ENCODE measurements at places on chromosomes 6 and 20.

GRCh38 chr6:159874435-159874834 is 16.4 kb upstream of the MAS1 start:
- DNase-seq = no peak

DNA sequence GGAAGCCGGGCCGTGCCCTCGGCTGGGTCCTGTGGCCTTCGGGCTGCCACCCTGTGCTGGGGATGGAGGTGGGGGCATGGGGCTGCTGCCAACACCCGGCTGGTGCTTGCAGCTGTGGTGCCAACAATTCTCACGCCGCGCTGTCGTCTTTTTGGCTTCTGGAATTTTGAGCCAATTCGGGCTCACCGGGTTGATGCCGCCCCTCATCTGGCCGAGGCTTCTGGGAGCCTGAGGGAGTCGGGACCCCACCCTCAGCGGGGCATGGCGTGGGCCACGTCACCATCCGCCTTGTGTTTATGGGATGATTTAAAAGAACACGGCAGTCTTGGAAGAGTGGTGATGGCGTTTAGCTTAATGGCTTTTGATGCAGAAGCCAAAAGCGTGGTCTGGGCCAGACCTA is 8.7 kb upstream of the NPBWR2 start:
- no peak for DNase-seq

- DNase-seq = no peak
Measured at GRCh38 chr6:56399672-56400263, 152.4 kb upstream of the COL21A1 start.

GRCh38 chr20:20812136-20812535 is 99.7 kb upstream of the RALGAPA2 start:
- DNase-seq = no peak

- DNase-seq = no peak
Measured at GRCh38 chr20:3801299-3801698, 5.2 kb downstream of the CDC25B start.

- DNase-seq = no peak
Measured at GRCh38 chr6:147453361-147453760, 55.1 kb upstream of the SAMD5 start.

- peak; percentile 36 for DNase-seq
Measured at GRCh38 chr20:56715309-56715708, 86.2 kb downstream of the TFAP2C start.

GRCh38 chr6:167652042-167652700 is 174.5 kb upstream of the AFDN start:
- no peak for DNase-seq

- DNase-seq = no peak
Measured at GRCh38 chr20:11457488-11457887, 460.2 kb upstream of the BTBD3 start.

- no peak for DNase-seq
Measured at GRCh38 chr6:88641178-88641903, 322.1 kb downstream of the RNGTT start.

DNA sequence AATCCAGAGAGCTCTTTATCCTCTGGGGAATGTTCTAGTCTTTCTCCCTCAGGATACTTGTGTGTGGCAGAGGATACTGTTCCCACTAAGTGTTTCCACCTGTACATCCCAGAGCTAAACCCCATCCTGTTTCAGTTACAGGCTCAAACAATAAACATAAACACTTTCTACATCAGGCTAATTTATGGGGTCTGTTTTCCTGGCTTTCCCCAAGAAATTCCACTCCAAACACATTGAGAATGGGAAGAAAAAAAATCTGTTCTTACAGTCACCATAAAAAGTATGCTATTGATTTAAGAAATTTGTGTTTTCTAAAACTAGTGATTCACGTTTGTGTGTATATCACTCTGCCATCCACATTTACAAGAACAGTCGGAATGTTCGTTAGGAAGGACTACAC is 293.9 kb upstream of the FOXQ1 start:
- no peak for DNase-seq

DNA sequence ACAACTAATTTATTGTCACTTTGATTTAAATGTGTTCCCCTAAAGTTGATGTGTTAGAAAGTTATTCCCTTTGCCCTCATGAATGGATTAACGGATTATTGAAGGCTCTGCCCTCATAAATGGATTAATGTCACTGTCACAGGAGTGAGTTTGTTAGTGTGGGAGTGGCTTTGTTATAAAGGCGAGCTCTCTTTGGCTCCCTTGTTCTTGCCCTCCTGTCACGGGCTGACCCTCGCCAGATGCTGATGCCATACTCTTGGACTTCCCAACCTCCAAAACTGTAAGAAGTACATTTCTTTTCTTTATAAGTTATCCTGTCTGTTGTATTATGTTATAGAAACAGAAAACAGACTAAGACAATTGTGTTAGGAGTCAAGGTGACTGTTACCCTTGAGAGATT is 22.7 kb upstream of the POPDC3 start:
- DNase-seq = no peak

GRCh38 chr20:31862506-31862905 is 7.8 kb downstream of the DUSP15 start:
- peak; percentile 10 for DNase-seq

DNA sequence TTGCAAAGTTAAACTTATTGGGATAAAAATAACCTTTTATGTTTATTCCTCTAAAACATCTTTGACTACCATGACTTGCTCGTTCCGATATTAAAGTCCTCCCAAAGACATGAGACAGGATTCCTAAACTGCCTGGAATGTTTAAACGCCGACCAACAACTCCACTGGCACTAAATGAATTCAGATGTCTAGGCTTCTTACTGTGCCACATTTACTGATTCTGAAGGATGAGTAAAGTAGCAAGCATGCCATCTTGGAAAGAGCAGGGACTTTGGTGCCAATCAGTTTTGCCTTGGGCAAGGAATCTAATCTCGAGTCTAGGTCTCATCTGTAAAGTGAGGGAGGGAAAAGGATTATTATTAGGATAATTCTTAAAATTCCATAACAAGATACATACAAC is 25.3 kb downstream of the MBOAT1 start:
- DNase-seq = no peak

DNA sequence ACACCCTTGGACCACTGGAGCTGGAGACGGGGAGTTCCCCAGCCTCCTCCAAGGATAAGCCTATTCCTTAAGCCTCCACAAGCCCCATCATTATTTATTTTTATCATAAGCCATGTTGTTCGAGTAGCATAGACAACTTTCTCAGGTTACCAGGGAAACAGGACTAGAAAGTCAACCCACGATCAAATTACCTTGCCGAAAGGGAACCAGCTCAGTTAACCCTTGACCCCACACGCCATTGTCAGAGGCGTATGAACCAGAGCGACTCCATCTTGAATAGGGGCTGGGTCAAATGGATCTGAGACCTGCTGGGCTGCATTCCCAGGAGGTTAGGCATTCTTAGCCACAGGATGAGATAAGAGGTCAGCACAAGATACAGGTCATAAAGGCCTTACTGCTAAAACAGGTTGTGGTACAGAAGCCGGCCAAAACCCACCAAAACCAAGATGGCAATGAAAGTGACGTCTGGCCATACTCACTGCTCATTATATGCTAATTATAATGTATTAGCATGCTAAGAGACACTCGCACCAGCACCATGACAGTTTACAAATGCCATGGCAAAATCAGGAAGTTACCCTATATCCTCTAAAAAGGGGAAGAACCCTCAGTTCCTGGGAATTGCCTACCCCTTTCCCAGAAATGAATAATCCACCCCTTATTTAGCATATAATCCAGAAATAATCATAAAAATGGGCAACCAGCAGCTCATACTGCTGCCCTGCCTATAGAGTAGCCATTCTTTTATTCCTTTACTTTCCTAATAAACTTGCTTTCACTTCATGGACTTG is 22.4 kb downstream of the SYNJ2 start:
- DNase-seq = no peak

DNA sequence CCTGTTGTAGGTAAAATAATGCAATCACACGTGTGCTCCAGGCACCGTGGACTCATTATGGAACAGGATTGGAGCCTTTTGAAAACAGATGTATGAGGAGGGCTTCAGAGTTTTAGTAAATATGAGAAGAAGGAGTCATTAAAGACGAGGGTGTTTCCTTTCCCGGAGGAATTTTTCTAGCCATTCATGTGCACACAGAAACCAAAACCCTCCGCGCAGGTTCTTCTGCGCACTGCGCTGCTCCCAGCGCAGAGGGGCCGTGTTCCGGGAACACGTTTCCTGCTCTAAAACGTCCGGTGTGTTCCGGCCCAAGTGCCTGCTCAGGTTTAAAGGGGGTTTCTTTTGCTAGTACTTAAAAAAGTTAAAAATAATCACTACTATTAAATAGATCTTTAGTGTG is 11.6 kb downstream of the GPR31 start:
- no peak for DNase-seq

DNA sequence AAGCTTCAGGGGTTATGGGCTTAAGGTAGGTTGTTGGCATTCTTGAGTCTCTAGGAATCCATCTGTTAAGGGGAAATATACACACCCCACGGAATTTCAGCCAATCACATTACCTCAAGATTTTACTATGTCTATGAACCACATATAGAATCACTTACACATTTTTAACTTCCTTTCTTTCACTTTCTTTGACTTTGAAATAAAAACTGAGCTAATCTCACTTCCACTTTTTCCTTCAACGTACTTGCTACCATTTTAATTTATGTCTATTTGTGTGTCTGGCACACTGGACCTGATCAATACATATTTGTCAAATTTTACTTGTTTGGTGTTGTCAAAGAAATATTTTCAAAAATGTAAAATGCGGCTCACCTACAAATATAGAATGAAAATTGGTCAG is 545.4 kb upstream of the JAG1 start:
- DNase-seq = no peak

DNA sequence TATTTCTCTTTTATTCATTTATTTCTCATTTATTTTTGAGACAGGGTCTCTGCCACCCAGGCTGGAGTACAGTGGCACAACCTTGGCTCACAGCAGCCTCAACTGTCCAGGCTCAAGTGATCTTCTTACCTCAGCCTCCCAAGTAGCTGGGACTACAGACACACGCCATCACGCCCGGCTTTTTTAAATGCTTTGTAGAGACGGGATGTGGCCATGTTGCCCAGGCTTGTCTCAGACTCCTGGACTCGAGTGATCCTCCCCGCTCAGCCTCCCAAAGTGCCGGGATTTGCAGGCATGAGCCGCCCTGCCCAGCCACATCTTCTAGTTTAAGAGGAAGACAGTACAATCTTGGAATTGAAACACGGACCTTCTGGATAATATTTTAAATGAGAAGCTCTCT is 21.6 kb upstream of the FOXF2 start:
- DNase-seq = no peak

DNA sequence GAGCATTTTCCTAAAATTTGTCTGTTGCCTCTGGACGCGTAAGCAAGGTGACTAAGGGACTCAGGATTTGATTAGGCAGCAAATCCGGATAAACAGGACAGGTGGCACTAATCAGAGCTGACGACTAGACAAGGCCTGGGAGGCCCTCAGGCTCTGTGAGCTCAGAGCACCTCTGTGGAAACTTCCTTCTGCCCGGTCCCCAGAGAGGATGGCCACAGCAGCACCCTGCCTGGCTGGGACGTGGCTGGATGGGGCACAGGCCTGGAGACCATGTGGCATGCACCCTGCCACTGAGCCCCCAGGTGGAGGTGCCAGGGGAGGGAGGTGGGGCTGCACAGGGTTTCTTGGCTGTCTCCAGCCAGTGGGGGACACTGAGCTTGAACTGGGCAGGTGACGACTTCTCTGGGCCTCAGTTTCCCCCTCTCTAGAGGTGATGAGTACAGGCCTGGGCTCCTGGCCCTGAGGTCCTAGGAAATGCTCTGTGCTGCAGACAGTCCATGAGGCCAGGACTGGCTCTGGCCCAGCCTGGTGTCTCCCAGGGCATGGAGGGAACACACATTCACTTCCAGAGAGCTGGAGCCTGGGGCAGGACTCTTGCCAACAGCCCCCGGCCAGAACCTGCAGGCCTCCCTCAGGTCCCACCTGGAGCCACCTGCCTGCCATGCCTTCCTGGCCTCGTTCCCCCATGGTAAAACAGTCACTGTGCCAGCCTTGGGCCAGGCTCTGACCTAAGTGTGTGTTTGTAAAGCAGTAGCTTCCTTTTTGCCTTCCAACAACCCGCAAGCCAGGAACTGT is 39.6 kb upstream of the STX16 start:
- DNase-seq = no peak

- no peak for DNase-seq
Measured at GRCh38 chr20:33812908-33813462, 1.8 kb downstream of the CHMP4B start.

GRCh38 chr6:42071881-42072583 is 21.7 kb downstream of the TAF8 start:
- no peak for DNase-seq

DNA sequence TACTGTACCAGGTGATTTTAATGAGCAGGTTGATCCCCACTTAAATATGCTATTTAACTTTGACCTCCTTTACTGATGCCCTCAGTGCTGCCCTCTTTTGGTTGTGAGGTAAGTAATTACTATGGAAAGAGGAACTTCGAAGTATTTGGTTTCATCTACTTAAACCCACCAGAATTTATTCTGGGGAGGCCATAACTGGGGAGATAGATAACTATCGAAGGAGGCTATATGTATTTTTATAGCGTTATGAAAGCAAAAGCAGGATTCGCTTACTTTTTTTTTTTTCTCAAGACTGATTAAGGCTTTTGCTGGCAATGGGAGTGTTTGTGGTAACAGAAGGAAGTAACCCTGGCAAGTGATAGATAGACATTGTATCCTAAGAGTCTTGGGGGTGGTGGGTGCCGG is 168.9 kb upstream of the CENPW start:
- DNase-seq = no peak

DNA sequence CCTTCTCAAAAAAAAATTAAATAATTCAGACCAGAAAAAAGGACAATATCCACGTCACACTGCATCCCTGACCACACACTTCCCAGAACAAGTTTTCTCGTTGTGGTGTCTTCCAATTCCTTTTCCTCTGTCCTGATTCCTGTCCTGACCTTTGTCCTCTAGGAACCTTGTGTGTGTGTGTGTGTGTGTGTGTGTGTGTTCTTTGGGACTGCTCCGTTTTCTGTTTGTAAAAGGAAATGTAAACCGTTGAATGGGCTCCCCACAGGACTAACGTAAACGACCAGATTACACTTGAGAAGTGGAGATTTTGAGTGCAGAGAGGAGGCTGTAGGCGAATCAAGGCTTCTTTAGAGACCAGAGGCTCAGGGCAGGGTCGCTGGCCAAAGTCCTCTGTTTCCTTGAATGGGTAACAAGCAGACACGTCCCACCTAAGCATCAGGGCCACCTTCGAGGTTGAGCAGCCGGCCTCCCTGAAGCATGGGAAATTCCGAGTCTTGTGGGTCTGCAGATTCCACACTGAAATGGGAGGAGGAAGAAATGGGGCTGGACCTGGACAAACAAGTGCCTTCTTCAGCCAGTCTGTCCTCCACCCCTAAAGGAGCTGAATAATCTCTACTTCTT is 7.3 kb downstream of the ZBTB46 start:
- DNase-seq = no peak
